ENCODE measurements at places on chromosomes 13 and 19.

DNA sequence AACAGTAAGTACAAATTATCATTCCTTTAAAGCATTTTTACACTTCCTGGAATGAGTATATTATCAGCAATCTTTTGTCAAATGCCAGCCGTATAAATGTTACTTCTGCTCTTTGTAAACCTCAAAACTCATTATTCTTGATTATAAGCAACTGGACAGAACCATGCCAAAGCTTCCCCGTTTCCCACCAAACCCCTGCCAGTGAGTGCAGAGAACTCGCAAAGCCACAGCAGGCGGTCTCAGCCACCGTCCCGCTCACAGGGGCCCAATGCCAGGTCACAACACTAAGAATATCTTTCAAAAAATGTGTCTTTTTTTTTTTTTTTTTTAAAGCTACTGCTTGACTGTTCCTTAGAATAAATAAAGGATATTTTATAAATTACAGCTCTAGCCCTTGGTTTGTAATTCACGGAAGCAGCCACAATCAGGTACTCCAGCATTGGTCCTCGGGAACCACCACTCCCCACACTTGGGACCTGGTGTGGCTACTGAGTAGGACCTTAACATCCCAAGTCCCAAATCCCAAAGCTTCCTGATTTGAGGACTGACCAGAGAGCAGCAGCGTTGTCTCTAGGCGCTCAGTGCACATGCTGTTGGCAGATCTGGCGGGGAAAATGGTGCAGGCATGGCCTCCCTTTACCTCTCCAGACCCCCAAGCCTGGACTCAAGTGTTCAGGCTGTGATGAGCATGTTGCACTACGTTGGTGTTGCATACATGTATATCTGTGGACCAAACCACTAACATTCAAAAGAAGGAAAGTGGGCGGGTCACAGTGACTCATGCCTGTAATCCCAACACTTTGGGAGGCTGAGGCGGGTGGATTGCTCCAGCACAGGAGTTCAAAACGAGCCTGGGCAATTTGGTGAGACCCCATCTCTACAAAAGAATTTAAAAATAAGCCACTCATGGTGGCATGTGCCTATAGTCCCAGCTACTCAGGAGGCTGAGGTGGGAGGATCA lies 19.0 kb downstream of the KCTD15 start:
- DNase-seq = no peak

- DNase-seq = peak; percentile 75
These were observed 441 bp upstream of the ZNF559 start for GRCh38 chr19:9323557-9323918.

DNA sequence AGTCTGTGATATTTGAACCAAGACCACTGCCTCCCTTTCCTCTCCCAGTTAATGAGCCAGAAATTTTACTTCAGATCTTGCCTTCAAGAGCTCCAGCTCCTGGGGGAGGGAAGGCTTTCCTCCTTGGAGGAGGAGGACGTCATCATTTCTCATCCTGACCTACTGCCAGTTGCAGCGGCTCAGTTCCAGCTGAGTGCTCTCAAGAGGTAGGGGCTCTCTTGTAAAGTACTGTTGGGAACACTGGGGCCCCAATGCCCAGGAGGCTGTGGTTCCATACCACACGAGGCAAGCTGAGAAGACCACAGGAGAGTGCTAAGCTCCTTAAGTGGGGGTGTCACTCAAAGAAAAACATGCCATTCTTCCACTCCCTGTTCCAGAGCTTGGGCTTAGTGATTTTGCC lies 36.2 kb downstream of the METTL21C start:
- DNase-seq = no peak

- DNase-seq = no peak
These were observed 368.3 kb downstream of the IRS2 start for GRCh38 chr13:109418111-109418510.

DNA sequence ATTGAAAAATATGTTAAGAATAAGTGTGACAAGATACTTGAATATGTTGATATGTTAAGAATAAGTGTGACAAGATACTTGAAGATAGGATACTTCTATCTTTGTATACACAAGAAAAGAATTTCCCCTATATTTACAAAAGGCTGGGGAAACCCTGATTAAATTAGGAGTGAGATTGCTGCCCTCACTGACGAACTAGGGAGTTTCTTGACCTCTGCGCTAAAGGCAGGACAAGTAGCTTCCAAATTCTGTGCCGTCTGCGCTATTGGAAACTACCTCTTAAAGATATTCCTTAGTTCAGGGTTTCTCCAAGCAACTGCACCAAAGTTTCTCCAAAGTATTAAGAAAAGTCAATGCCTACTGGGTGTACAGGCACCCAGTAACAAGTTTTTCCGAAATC lies 730 bp downstream of the ZNF260 start:
- no peak for DNase-seq

- no peak for DNase-seq
These were observed 8.1 kb downstream of the TIMM29 start for GRCh38 chr19:10936661-10937084.

DNA sequence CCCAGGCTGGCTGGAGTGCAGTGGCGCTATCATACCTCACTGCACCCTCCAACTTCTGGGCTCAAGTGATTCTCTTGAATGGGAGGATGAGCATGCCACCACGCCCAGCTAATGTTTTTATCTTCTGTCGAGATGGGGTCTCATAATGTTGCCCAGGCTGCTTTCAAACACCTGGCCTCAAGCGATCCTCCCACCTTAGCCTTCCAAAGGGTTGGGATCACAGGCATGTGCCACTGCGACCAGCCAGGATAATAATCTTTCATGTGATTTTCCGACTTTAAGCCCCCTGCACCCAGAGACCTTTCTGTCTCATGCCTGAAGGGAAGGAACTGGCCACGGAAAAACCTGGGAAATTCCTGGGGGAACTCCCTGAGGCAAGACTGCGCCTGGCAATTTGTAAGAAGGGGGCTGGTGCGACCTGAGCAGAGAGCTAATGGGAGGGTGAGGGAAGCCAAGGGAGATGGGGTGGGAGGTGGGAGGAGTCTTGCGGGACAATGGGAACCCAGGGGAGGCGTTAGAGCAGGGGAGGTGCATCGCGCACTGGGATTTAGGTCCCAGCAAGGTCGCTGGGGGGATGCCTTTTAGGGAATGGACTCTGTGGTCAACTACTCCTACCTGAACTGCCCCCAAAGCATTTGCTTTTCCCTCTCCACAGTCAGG lies 1.2 kb upstream of the CCDC124 start:
- DNase-seq = no peak

DNA sequence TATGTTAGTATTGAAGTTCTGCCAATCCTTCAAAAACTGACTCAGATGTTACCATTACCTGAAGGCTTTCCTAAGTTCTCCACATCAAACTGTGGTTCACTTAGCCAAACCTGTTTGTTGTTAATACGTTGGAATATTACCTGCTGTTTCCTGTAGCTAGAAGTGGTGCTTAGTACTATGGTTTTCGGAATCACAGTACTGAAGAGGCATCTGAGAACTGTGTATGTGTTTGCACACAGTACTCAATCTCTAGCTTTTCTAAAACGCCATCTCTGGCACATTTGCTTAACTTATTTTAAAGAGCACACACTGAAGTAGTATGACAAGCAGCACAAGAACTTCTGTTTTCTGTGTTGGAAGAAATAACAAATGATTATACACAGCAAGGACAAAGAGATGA lies 248.2 kb downstream of the SHISA2 start:
- no peak for DNase-seq

DNA sequence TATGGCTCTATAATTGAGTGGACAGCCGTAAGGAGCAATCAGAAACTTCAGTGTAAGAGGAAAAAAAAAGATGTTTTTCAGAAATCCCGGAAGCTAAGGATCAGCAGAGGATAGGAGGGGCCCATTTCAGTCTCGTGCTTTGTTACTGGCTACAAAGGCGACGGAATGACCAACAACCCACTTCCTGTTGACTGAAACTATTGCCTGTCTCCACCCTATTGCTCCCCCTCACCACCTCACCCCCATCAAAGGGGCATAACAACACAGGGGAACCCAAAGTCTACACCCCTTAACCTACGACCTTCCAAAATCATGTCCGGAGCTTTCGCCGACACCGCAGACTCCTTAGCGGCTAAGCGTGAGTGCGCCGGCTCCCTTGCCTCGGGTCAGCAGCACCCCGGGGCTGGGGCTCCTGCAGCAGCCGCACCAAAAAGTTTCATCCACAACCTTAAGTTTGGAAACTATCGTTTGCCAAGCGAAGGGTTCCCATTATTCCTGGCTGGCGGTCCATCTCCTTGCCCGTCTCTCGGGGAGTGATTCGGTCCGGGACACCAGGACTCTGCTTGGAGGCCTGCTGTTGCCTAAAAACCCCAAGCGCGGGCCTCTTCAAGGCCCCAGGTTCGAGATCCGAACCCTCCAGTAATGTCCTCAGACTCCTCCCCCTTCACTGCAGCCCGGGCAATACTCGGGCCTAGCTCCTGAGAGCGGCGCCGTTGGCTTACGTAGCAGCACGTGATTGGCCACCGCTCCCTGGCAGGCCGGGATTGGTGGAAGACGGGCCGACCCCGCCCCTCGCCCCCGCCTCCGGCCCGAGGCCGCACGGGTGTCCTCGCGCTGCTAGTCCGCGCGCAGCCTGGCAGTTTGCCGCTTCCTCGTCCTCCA lies at the start of gene TPP2:
Gene TPP2 (plus strand): TSS at position 840 of the 882 bp plus-strand sequence. CDS start 53 bp downstream, outside the sequence.
- peak; percentile 100 for DNase-seq

- DNase-seq = no peak
These were observed 153.2 kb downstream of the ZNF536 start for GRCh38 chr19:30525383-30525782.

DNA sequence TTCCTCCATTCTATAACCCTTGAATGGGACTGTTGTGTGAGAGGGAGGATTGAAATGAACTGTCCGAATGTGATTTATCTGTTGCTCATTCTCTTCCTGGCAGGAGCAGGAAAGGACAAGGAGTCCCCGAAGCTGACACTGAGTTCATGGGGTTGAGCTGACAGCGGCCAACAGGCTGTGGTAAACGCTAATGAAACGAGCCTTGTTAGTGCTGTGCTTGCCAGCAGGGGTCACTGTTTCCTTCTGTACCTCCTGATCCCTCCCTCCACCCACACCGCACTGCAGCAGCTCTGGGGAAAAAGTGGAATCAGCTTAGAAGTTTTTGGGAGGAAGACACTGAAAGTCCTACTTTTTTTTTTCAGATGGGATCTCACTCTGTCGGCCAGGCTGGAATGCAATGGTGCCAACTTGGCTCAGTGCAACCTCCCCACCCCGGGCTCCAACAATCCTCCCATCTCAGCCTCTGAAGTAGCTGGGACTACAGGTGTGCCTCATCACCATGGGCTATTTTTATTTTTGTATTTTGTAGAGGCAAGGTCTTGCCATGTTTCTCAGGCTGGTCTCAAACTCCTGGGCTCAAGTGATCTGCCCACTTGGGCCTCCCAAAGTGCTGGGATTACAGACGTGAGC lies 6.7 kb upstream of the ZNF761 start:
- DNase-seq = peak; percentile 67

- DNase-seq = peak; percentile 44
These were observed 1124.9 kb downstream of the EFNB2 start for GRCh38 chr13:105410602-105411001.

GRCh38 chr19:3006075-3006767 lies 22.9 kb downstream of the TLE2 start:
- no peak for DNase-seq

- DNase-seq = no peak
These were observed 16.1 kb downstream of the ERFL start for GRCh38 chr19:41911889-41912731.

- no peak for DNase-seq
These were observed 618 bp downstream of the THSD8 start for GRCh38 chr19:12802267-12803106.

GRCh38 chr13:82202398-82202797 lies 1679.9 kb downstream of the SLITRK1 start:
- DNase-seq = no peak

DNA sequence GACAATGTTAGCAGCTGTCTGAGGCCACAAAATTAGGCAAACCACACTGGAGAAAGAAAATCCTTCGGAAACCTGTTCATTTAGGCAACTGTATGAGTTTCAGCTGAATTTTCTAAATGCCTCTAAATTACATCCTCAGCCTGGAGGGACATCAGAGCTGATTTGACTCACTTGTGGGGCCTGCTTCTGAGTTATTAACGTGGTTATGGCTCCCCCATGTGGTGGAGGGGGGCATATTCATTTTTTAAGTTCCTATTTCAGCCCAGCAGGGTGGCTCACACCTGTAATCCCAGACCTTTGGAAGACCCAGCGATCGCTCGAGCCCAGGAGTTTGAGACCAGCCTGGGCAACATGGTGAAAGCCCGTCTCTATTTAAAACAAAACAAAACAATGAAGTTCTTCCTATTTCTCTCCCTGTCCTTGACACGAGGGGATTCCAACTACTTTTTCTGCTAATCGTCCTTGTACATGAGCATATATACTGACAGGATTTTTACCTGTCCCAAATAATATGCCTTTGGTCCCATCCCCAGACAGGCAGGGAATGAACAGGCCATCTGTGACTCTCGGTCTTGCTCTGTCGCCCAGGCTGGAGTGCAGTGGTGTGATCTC lies 31.5 kb upstream of the HIF3A start:
- peak; percentile 81 for DNase-seq

GRCh38 chr19:7665076-7665475 lies 3.8 kb upstream of the RETN start:
- DNase-seq = no peak

DNA sequence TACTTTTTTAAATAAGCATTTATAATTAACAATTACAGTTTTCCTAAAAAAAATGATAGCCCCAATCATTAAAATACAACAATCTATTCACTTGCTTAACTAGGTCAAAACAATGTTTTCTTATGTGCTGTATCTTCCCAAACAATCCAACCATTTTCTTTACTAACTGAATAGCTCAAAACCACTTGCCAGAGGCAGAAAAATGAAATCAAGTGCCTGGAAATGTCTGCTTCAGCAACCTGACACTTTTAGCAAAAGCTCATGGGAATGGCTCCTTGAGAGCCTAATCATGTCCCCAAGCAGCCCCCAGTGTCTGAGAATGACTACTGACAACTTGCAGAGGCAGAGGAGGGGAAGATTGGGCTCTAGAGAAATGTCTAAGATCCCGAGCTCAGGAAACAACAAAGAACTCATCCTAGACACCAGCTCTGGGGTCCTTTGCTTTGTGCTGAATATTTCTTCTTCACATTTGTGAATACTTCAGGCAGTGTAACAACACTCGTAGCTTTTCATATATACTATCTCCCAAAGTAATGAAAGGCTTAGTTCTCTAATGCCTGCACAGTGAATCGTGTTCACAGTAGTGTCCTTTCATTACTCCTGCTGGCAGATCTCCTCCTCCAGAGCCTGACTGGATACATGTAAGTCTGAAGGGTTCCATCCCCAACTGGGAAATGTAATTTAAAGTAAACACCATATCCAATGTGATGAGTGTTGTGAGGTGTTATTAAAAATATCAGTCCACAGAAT lies 280.0 kb downstream of the LHFPL6 start:
- DNase-seq = no peak

DNA sequence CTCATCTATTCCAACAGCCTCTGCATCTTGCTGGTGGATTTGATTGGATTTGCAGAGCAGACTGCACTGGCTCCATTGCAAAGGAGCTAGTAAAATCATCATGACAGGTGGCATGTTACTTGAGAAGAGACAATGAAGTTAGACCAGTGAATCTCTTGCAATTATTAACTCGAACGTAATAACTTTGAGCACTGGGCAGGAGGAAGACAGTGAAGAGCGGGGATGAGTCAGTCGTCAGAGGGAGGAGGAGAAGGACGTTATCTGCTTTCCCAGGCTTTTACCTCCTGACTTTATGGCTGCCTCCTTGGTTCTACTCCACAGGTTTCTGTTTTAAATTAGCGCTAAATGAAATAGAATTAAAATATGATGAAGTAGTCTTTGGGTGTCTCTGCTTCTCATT lies 257.8 kb upstream of the IPO5 start:
- DNase-seq = no peak
